ENCODE measurements at places on chromosomes 5 and 9. TPM values are rescaled to one million over a fixed set of nuclear protein-coding genes. Genes with fewer than 3 reads are reported as not detected.

The TAS2R1 gene
- total RNA-seq: not detected

The CYLC2 gene
- total RNA-seq: not detected

The WDR38 gene
- total RNA-seq: not detected

The PCDHB4 gene
- total RNA-seq: 2.6 TPM

The PLAC8L1 gene
- total RNA-seq: not detected

The C9orf40 gene
- total RNA-seq: 5.0 TPM

The PTGDS gene
- total RNA-seq: 134 TPM

The MYMK gene
- total RNA-seq: not detected

The ZNF367 gene
- 1.2 TPM for total RNA-seq

The OTULINL gene
- total RNA-seq: 38.3 TPM

The GARIN3 gene
- total RNA-seq: not detected

The SPTAN1 gene
- total RNA-seq: 310 TPM

The CSF1R gene
- 295 TPM for total RNA-seq

The LVRN gene
- total RNA-seq: 0.77 TPM

The TNC gene
- 50.3 TPM for total RNA-seq

The GABRA6 gene
- total RNA-seq: not detected

The PCDHGB5 gene
- 4.9 TPM for total RNA-seq

The CACNA1B gene
- total RNA-seq: not detected

The RPS23 gene
- total RNA-seq: 2,967 TPM

The SMARCA2 gene
- total RNA-seq: 192 TPM

The SOX30 gene
- 0.26 TPM for total RNA-seq

The IL33 gene
- 18.9 TPM for total RNA-seq

The SLC6A19 gene
- total RNA-seq: not detected

The CAVIN4 gene
- 0.43 TPM for total RNA-seq

The SAXO1 gene
- 0.89 TPM for total RNA-seq

The IL3 gene
- not detected for total RNA-seq

The MEIKIN gene
- not detected for total RNA-seq

The C5orf34 gene
- 2.7 TPM for total RNA-seq

The ORM2 gene
- not detected for total RNA-seq

The KIF24 gene
- 1.4 TPM for total RNA-seq

The CARD6 gene
- 36.1 TPM for total RNA-seq

The MUSK gene
- not detected for total RNA-seq

The PHF24 gene
- 0.67 TPM for total RNA-seq

The GHR gene
- 6.8 TPM for total RNA-seq

The PCDHGB1 gene
- total RNA-seq: 1.6 TPM

The SRP19 gene
- 45.6 TPM for total RNA-seq

The ARHGEF37 gene
- 0.77 TPM for total RNA-seq

The NDUFS6 gene
- total RNA-seq: 26.4 TPM

The LHX2 gene
- not detected for total RNA-seq

The INSYN2B gene
- 3.0 TPM for total RNA-seq

The NTRK2 gene
- 11.5 TPM for total RNA-seq

The CARD19 gene
- total RNA-seq: 78.8 TPM

The SPIN1 gene
- 49.9 TPM for total RNA-seq

The BRD3OS gene
- total RNA-seq: 9.5 TPM

The ALDOB gene
- total RNA-seq: not detected

The KCNMB1 gene
- 0.60 TPM for total RNA-seq

The FASTKD3 gene
- total RNA-seq: 8.6 TPM

The LECT2 gene
- total RNA-seq: not detected

The RIC1 gene
- 33.1 TPM for total RNA-seq

The SPATA31D4 gene
- not detected for total RNA-seq

The C5orf15 gene
- total RNA-seq: 49.1 TPM

The SLC34A3 gene
- total RNA-seq: not detected

The FGD3 gene
- 72.6 TPM for total RNA-seq

The RETREG1 gene
- 9.0 TPM for total RNA-seq

The SPATA31C1 gene
- not detected for total RNA-seq

The ENDOG gene
- total RNA-seq: 16.9 TPM
